ENCODE measurements at places on chromosomes 16 and 17.

- no peak for DNase-seq
These were observed 120.3 kb downstream of the KATNIP start for GRCh38 chr16:27670071-27670810.

DNA sequence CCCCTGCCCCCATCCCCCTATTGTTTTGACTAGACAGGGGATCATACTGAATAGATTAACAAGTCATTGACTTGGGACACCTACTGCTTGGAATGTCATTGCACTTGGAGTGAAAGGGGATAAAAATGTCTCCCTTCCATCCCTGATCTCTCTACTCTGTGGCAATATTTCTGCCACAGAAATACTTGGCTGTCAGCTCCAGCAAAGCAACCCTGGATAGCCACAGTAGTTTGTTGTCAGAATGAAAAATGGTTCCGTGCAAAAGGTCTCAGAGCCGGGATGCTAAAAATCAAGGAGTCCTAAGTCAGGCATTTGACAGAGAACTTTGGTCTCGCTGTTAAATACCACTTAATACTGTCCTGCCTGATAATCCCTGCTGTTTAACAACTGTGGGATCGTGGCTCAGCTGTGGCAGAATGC lies 722.0 kb upstream of the SOX9 start:
- no peak for DNase-seq

- no peak for DNase-seq
These were observed 88.7 kb downstream of the RPA1 start for GRCh38 chr17:1918346-1919162.

- DNase-seq: no peak
These were observed 64.1 kb downstream of the PLCG2 start for GRCh38 chr16:81843243-81843582.

GRCh38 chr17:48462946-48463345 lies 32.9 kb upstream of the SKAP1 start:
- peak; percentile 14 for DNase-seq

DNA sequence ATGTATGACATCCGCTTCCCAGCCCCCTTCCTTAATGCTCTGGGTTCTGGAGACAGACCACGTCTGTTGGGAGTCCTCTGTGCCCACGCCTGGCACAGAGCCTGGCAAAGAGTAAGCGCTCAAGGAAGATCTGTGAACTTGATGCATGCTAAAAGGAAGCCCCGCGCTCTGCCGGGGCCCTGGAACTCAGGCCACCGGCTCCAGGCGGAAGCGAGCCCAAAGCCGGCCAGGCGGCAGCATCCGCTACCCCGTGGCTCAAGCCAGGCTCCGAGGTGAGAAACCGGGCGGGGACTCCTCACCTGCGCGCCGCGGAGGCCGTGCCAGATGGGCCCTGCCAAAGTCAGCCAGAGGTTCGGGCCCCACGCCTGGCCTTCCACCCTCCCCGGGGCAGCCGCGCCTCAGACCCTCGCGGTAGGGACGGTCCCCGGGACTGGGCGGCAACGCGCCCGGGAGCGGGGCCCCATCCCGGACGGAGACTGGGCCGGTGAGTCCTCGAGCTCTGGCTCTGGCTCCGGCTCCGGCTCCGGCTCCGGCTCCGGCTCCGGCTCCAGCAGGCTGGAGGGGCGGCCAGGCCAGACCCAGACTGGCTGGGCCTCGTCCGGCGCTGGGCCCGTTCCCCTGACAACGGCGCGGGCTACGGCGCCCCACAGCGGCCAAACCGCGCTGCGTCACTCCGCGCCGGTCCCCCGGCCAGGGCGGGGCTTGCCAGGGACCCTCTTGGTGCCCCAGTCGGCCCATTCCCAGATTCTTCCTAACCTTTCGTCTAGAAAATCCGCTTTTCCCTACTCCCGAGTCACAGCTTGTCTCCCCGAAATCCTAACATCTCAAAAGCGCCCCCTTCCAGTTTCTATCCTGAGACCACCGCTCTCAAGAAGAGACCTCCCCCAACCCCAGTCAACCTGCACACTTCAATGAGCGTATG lies at the start of gene ZDHHC1:
ZDHHC1 (minus strand) TSS at position 606 of the 922 bp plus-strand sequence. CDS start 8,702 bp downstream, outside the sequence.
- peak; percentile 51 for DNase-seq

GRCh38 chr16:79509211-79509631 lies 91.3 kb downstream of the MAF start:
- no peak for DNase-seq

DNA sequence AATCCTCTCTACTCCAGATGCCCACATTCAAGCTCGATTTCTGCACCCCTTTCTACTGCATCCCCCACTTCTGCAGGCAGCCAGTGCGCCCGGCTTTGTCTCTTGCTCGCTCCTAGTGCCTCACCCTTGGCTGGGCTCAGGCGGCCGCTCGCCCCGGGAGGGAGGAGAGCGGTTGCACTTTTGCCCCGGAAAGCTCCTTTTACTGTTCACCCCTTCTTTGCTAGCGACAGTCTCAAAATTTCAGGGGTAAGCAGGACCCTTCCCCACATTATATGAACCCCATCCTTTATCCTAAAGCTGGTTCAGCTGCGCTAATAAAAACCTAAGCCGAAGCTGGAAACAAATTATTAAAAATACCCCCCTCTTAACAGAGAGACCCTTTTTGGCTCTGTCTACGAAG lies 1.0 kb downstream of the HOXB5 start:
- no peak for DNase-seq

DNA sequence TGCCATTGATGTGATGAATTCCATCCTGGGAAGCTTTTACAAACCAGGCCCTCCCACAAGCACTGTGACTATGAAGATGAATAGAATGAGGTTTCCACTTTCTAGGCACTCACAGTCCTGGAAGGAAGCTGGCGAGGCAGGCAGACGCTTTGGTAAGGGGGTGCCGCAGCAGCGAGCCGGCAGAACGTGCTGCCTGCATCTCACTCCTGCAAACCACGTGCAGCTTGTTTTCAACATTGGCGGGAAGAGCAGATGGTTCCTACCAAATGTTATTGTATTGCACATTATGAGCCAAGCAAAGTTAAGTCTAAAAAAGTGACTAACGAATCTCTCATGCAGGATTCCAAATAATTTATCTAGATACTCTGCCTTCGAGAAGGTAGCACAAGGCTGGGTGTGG lies 3.7 kb upstream of the DNAI2 start:
- no peak for DNase-seq

DNA sequence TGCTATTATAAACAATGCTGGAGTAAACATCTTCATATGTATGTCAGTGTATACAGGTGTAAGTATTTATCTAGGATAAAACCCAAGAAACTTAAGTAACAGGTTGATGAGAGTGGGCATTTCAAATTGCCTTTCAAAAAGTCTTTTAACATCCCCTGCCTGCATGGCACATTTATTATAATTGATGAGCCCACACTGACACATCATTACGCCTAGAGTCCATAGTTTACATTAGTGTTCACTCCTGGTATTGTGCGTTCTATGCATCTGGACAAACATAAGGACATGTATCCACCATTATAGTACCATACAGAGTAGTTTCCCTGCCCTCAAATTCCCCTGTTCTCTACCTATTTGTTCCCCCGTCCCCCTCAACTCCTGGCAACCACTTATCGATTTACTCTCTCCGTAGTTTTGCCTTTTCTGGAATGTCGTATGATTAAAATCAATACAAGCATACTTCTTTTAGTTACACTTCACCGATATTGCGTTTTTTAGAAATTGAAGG lies 53.7 kb downstream of the NACA2 start:
- DNase-seq: no peak

- DNase-seq: no peak
These were observed 80.2 kb downstream of the CDH11 start for GRCh38 chr16:65041667-65042066.

GRCh38 chr17:38598536-38598935 lies 7.2 kb downstream of the SRCIN1 start:
- DNase-seq: peak; percentile 92

DNA sequence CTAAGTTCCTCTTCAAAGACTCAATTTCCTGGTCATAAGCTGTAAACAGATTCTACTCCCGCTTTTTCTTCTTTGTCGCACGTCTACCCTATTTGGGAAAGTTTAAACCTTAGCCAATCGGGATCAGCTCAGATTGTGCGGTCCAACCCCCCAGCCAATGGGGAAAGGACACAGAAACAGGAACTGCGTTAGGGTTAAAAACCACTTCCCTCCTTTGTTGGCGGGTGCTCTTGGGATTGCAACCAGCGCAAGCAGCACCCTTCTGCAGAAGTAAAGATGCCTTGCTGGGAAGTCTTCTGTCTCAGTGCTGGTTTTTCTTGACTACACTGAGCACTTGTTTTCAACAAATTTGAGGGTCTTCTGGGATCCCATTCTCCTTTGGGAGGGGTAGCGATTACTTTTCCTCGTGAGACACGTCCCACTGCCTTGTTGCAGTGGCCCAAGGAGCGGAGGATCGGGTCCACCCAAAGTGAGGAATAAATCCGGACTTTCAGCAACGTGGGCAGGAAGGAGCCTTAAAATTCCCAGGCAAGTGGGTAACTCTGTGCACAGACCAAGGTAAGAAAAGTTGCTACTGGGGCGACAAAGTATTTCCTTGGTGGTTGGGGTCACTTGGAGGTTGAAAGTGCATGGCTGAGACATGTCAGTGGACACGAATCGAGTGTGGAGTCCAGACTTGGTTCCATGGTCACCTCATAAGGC lies 1.0 kb upstream of the YPEL3 start:
- no peak for DNase-seq

DNA sequence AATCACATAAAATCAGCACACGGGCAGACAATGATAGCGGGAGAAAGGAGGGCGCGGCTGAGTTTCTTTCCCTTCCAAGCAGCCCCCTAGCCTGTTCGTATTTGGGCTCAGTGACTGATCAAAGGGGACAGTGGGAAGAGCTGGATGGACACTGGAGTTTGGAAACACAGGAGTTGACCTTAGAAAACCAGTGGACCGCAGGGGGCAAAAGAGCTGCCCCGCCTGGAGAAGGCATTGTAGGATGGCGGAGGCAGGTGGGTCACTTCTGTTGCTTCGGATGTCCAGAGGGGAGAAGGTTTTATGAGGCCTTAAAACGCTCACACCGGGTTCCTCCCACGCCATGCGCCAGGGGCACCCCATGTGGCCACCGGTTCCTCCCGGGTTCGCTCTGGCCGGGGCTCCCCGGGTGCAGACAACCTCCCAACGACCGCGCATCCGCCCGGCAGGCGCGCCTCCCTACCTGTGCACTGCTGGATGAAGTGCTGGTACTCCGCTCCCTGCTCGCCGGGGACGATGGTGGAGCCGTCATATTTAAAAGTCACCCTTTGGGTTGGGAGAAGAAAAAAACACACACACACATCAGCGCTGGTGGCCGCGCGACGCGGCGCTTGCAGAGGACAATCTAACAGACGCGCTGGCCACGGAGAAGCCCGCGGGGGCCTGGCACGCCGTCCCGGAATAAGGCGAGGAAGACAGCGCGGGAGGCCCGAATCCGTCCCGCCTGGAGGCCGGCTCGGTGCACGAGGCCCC lies 662 bp downstream of the COTL1 start:
- peak; percentile 9 for DNase-seq

DNA sequence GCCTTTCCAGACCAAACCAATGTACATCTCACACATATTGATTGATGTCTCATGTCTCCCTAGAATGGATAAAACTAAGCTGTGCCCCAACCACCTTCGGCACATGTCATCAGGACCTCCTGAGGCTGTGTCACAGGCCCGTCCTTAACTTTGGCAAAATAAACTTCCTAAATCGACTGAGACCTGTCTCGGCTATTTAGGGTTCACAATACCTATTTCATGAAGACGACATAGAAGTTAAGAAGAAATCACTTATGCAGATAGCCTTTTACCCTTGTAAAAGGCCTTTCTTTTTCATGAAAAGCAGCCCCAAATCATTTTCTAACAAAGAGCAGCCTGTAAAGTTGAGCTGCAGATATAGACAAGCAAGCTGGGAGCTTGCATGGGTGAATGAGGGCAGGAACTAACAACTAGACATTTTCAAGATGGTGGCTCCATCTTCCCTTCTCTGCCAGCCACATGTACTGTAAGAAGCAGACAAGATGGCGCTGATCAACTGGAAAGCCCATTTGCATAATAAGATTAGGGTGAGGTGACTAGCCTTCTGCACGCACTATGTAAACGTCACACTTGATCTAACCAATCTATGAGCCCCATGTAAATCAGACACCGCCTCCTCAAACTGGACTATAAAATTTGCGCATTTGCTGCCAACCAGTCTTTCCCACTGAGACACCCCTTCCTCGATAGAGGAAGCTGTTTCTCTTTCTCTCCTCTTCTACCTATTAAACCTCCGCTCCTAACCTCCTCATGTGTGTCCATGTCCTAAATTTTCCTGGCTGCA lies 4.7 kb upstream of the KDM8 start:
- DNase-seq: peak; percentile 94

DNA sequence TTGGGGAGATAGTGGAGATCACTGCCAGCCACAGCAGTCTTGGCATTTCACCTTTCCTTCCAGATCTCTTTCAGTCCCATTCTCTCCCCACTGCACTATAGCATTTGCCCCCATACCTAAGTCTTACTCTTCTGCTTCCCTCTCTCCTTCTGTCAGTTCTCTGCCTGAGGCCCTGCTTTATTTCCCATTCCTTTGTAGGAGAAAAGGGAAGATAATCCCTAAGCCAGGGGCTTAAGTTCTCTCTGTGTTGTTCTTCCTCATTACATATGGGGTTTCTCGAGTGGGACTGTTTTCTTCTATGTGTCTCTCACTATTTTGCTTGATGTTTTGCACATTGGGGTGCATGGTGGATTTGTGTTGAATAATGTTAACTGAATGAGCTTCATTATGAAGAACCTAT lies 6.4 kb downstream of the KDM6B start:
- no peak for DNase-seq

- DNase-seq: peak; percentile 81
These were observed 1.2 kb downstream of the GPRC5B start for GRCh38 chr16:19883296-19883965.

DNA sequence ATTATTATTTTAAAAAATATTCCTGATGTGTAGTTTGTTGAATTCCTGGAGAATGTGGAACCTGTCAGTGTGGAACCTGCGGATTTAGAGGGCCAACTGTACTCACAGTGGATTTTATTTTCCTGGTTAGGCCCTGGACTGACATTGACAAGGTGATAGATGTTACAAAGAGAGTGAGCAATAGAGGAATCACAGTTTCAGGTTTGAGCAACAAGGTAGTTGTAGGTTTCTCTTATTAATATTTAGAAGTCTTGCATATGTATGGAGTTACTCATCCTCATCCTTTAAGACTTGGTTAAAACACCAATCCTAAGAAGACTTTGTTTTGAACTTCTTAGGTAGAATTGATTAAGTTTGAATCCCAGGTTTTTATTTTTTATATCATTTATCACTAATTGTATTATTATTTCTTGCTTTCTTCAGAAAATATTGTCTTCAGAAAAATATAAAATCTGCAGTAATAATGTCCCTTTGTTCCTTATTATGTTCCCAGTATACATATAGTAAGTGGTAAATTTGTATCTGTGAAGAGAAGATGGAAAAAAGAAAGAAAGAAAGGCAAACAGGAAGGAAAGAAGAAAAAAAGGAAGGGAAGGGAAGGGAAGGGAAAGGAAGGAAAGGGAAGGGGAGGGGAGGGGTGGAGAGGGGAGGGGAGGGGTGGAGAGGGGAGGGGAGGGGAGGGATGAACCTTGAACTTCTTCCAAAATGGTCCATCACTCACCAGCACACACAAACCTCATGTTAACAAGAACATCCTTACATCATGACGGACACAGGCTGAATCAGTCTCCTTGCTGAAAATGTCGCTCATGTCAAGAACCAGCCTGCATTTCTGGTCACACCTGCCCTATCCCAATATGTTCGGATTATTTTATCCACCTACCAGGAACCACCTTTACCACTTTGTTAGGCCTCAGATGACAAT lies 867.2 kb downstream of the CDH11 start:
- DNase-seq: no peak

GRCh38 chr16:59220011-59220410 lies 485.9 kb upstream of the GOT2 start:
- DNase-seq: no peak

Measured in NCI-H146 (cell line).